ENCODE measurements at places on chromosomes 2 and 18.

- DNase-seq, result no peak
Measured at GRCh38 chr2:85395912-85396475, 14.2 kb downstream of the CAPG start.

GRCh38 chr18:21463718-21464117, 136.8 kb downstream of the ESCO1 start:
- no peak for DNase-seq

GRCh38 chr18:48979944-48980890, 29.5 kb upstream of the SMAD7 start:
- no peak for DNase-seq

DNA sequence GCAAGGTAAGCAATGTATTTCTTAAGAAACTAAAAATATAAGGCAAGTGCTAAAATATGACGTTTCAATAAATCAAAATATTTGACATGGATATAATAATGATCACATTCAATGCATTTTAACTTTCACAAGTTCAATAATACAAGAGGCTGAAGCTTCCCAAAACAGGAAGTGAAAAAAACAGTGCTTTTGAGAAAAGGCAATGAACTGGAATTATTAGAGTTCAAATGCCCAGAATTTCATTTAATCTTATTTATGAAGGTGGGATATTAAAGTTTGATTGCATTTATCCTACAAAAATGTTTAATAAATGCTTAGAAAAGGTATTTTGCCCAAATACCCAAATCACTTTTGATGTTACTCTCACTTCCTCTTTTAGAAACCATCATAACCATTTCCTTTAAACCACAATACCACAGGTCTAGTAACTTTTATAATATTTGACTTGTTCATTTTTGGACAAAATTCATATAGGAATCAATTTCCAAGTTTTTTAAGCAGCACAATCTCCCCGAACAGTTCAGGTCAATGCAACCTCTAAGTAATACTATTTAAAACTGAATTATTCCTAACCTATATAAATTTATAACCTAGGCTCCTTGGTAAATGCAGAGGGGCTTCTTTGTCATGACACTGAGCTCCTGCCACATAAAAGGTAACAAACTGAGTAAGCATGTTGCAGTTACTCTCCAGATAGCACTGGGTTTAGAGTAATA, 2.1 kb downstream of the NCKAP1 start:
- DNase-seq, result no peak

GRCh38 chr2:130896813-130897212, 60.1 kb downstream of the ARHGEF4 start:
- no peak for DNase-seq

GRCh38 chr2:217996361-217996760, 6.4 kb downstream of the TNS1 start:
- no peak for DNase-seq

DNA sequence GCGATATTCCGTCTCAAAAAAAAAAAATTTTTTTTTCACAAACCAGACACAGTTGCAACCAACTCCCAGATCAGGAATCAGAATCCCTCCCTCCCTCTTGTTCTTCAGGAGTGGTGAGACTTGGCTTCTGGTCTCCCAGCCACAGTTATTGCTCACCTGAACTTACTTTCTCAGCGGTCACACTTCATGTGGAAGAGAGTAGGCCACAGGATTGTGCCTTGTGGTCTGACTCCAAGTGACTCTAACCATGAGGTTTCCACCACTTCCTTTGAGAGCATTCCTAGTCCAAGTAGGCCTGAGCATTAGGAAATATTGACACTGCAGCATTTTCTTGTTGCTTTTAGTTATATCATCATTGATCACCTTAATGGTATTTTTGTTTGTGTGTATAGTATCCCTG, 12.1 kb downstream of the FMNL2 start:
- no peak for DNase-seq

DNA sequence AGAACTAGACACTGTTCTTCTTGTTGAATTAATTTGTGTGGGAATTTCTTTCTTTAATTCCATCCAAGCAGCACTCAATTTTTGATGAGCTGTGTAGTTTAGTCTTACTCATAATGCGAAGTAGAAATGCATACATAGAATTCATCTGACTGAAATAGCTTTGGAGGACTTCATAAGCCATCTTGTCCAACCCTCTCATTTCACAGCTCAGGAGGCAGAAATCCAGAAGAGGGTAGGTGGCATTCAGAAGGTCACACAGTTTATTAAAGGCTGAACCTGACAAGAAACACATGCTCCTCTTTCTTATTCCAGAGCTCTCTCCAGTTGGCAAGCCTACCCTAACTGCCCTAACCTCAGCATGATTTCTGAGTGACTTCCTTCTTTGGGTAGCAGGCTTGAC, 169.2 kb upstream of the NOSTRIN start:
- no peak for DNase-seq

- DNase-seq, result no peak
Measured at GRCh38 chr2:119253760-119254600, 30.3 kb downstream of the STEAP3 start.

GRCh38 chr18:49170925-49171505, 220.2 kb upstream of the SMAD7 start:
- no peak for DNase-seq

GRCh38 chr2:77977471-77978063, 455.4 kb upstream of the LRRTM4 start:
- DNase-seq, result no peak

DNA sequence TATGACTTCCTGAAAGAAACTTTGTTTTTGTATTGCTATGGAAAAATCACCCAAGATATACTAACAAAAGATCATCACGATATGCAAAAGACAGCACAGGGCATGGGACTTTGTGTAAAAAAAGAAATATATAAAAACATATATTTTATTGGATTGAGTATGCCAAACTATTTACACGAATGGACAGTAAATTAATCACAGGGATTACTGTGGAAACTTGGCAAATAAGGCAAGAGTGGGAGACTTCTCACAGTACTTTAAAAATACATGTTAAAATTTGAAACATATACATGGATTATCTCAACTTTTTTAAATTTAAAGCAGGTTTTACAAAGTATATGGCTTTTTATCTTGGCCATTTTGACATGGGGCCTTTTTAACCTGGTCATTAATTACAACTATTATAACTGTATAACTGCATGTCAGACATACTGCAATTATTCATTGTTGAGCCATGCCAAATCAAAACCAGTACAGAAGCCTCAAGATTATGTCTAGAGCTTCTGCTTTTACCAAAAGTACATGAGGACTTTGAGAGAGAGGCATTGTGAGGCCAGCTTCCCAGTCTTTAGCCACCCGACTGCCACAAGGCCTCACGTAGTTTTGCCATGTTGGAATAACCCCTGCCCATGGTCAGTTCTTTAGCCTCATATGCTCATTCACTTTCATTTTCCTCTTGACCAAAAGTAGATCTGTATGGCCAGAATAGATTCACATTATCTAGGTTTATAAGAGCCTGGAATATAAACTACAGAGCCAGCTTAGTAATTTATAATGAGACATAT, 419.8 kb downstream of the SETBP1 start:
- no peak for DNase-seq

DNA sequence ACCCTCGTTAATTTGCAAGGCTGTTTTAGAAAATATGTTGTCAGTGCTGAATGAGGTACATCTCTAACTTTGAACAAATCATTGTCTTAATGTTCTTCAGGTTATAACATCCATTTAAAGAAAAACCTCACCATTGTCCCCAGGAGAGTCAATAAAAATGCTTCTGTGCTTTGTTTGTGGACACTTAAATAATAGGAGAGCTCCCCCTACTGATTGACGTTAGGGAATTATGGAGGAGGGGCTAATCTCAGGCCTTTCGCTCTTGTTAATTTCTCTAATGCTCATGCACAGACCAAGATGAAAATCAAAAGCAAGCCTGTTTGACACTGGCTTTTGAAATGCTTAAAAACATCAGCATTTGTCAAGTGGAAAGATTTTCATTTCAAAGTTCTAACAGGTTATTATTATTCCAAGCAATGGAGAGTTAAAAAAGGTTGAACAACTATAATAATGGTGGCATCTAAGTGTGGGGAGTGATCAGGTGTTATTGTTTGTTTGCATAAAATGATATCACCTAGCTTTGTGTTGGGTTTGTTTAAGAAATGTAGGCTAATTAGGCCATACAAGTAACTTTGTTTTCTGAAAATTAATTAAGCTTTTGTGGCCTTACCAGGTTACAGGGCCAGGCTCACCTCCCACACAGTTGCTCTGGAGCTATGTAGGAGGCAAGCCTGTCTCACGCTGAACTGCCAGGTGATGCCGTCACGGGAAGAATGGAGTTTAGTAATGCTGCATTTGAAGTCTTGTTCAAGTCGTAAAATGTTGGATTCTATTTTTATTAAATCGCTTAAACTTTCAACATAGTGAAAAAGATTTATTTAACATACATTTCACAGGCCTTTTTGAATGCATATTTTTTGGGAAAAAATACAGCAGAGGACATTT, 51.7 kb upstream of the SMIM21 start:
- DNase-seq, result no peak

DNA sequence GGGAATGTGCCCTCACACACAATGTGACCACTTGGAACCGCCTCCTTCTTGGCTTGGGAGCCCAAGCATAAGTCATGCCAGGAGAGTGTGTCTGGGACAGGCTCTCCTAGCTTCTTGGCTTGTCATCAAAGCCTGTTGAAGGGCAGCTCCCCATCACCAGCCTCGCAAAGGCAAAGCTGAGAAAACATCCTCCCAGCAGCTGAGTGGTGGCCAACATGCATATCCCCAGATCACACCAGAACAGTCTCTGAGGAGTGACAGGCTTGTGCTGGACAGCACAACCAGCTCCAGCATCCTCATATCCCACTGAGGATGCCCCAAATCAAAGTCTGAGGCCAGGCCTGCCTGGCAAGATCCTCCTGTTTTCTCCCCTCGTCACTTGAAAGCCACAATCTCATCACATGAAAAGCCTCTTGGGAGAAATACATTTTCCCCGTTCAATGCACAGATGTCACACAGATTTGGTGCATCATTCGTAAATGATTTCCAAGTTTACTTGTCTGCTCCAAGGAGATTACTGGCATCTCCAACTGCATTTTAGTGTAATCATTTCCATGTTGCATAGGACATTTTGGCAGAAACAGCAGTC, 269.3 kb downstream of the TTC32 start:
- no peak for DNase-seq

GRCh38 chr2:237487496-237487895, 445 bp downstream of the MLPH start:
- DNase-seq, result no peak

GRCh38 chr2:186605041-186605440, 15.2 kb downstream of the ITGAV start:
- no peak for DNase-seq

DNA sequence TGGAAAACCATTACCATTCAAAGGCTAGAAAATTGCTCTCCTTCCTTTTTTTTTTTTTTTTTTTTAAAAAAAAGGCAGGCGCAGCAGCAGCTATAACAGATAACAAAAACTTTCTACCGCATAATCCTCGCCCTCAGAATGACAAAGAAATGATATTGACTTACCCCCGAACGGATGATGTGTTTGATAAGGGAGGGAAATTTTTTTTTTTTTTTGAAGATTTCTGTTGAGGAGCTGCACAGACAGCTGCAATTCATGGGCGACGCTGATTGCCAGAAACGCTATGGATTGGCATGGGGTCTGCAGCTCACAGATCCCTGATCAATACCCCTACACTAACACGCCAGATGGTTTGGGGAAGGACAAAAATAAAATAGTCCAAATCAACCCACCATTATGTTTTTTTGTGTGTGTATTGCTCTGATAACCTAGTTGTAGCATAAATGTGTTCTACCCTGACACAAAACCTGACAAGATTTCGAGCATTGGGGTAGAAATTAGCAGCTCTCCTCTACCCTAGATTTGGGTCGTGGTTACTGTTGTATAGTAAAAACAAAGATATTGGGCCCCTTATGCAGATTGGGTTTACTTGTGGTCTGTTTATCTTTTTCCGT, 3.6 kb upstream of the ONECUT2 start:
- no peak for DNase-seq

GRCh38 chr2:19490846-19491435, 132.5 kb upstream of the OSR1 start:
- no peak for DNase-seq

DNA sequence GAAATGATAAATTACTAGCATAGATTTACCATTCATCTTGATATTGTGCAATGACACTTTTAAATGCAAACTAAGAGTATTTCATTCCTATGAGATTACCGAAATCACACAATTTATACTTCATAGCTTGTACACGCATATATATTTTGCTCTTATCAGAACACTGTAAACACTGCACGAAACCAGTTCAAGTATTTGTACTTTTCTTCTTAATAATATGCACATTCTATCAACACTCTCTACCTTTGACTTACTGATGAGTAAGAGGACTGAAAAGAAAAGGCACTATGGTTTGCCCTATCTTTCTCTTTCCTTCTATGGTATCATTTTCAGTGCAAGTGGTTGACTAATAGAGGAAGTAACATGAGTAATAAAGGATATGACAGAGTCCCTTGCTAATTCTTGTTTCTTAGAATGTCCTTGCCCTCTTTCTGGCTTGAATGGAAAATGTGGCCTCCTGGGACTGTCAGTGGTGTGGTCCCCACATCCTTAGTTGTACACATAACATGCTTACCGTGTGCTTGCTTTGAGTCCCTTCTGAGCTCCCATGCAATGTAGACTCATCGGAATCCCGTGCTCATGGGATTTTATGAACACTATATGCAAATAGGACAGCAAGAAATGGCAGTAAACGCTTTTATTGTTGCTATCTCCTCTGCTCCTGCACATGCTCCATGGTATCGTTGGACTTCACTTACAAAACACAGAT, 363.5 kb upstream of the TNP1 start:
- DNase-seq, result no peak

- peak; percentile 16 for DNase-seq
Measured at GRCh38 chr2:231709636-231709980, 1.3 kb downstream of the PTMA start.

DNA sequence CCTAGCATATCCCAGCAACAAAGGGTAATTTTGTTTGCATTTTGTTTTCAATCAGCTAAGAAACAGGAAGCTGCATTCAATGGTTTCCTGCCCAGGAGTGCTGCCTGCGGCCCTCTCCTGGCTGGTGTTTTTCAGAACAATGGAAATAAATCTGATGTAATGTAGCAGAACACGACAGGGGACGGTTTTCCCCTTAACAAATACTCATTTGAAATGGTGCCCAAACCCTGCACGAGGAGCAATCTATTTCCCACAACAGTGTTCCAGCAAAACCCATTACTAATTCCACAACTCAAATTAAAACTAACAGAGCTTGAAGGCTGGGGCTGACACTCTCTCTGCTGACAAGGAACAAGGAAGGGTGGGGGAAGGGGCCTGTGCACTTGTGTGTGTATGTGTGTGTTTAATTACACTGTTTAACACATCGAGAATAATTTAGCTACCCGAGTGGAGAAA, 8.7 kb downstream of the CAPN13 start:
- no peak for DNase-seq

- DNase-seq, result no peak
Measured at GRCh38 chr18:51098082-51098481, 68.1 kb downstream of the SMAD4 start.

DNA sequence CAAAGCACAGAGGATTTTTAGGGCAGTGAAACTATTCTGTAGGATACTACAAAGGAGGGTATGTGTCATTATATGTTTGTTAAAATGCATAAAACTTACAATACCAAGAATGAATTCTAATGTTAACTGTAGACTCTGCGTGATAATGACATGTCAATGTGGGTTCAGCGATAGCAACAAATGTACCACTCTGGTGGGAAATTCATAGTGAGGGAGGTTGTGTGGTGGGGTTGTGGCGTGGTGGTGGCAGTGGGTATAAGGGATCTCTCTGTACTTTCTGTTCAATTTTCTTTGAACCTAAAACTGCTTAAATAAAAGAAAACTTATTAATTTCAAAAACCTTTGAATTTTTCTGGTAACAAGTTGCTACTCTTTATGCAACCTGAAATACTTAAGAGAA, 99.3 kb upstream of the SLC38A11 start:
- no peak for DNase-seq

- no peak for DNase-seq
Measured at GRCh38 chr2:205103699-205104098, 558.4 kb downstream of the PARD3B start.
